Dermis lymphatic vessel endothelial cell (primary cell): ENCODE measurements at places on chromosomes 7 and 10. TPM values are rescaled to one million over a fixed set of nuclear protein-coding genes. Genes with fewer than 3 reads are reported as not detected.

Gene NUTM2E
- not detected in 2 replicates for total RNA-seq

Gene PTN
- not detected in 2 replicates for total RNA-seq

Gene PLEKHS1
- total RNA-seq, result not detected in 2 replicates

Gene GPR141
- not detected in 2 replicates for total RNA-seq

Gene STOX1
- 0.09 and 0.33 TPM in 2 replicates for total RNA-seq

Gene AKR1D1
- not detected in 2 replicates for total RNA-seq

Gene ERVW-1
- not detected in 2 replicates for total RNA-seq

Gene BLVRA
- total RNA-seq, result 22.3 and 22.8 TPM in 2 replicates

Gene SPDYE16
- 0.11 TPM in 1 of 2 replicates, not detected in the other for total RNA-seq

Gene FAM25A
- total RNA-seq, result not detected in 2 replicates

Gene CDC14C
- total RNA-seq, result under 0.01 TPM in 1 of 2 replicates, not detected in the other

Gene PDE6C
- not detected in 2 replicates for total RNA-seq

Gene UBE3C
- 80.9 and 82.9 TPM in 2 replicates for total RNA-seq

Gene C10orf67
- total RNA-seq, result under 0.01 TPM in 1 of 2 replicates, not detected in the other

Gene STK31
- total RNA-seq, result 0.11 and 0.17 TPM in 2 replicates

Gene HTR5A
- total RNA-seq, result not detected in 2 replicates

Gene MYL10
- total RNA-seq, result not detected in 2 replicates

Gene ZNF655
- total RNA-seq, result 6.0 and 8.3 TPM in 2 replicates

Gene AKR1C8
- not detected in 2 replicates for total RNA-seq

Gene CALML5
- not detected in 2 replicates for total RNA-seq

Gene BTBD16
- not detected in 2 replicates for total RNA-seq

Gene WNT16
- total RNA-seq, result not detected in 2 replicates

Gene VTI1A
- total RNA-seq, result 19.1 and 21.3 TPM in 2 replicates

Gene AKR1C2
- 65.3 and 146 TPM in 2 replicates for total RNA-seq

Gene PSD
- total RNA-seq, result 0.11 and 0.26 TPM in 2 replicates

Gene ZNF488
- total RNA-seq, result 0.09 TPM in 1 of 2 replicates, not detected in the other

Gene GJC3
- 0.87 and 1.0 TPM in 2 replicates for total RNA-seq

Gene OR6V1
- total RNA-seq, result not detected in 2 replicates

Gene CPSF4
- total RNA-seq, result 18.2 and 19.4 TPM in 2 replicates

Gene OPN1SW
- total RNA-seq, result not detected in 2 replicates

Gene SPDYE6
- total RNA-seq, result not detected in 2 replicates

Gene FKBP6
- total RNA-seq, result not detected in 2 replicates

Gene BLNK
- not detected in 2 replicates for total RNA-seq

Gene CC2D2B
- 0.17 and 0.33 TPM in 2 replicates for total RNA-seq

Gene NPTX2
- 2.6 and 18.9 TPM in 2 replicates for total RNA-seq

Gene LMOD2
- not detected in 2 replicates for total RNA-seq

Gene FAM237B
- not detected in 2 replicates for total RNA-seq

Gene SLC39A12
- total RNA-seq, result not detected in 2 replicates

Gene GIMAP6
- 248 and 292 TPM in 2 replicates for total RNA-seq

Gene PON3
- total RNA-seq, result 0.09 and 0.11 TPM in 2 replicates

Gene OGDHL
- 0.22 and 0.34 TPM in 2 replicates for total RNA-seq

Gene HOXA4
- total RNA-seq, result 0.43 and 0.65 TPM in 2 replicates

Gene HSPA12A
- total RNA-seq, result 0.52 and 1.3 TPM in 2 replicates

Gene PRKG1
- 1.7 and 3.0 TPM in 2 replicates for total RNA-seq
